ENCODE measurements at places on chromosomes 1 and 21. TPM values are rescaled to one million over a fixed set of nuclear protein-coding genes. Genes with fewer than 3 reads are reported as not detected.

The TP73 gene
- total RNA-seq, result not detected

The OR10T2 gene
- not detected for total RNA-seq

The CACNA1S gene
- total RNA-seq, result not detected

The OR2AJ1 gene
- not detected for total RNA-seq

The CHIA gene
- total RNA-seq, result not detected

The CAMK2N1 gene
- total RNA-seq, result 38.2 TPM

The MYOG gene
- total RNA-seq, result not detected

GRCh38 chr1:239976130-239976968 lies 115.3 kb upstream of the FMN2 start:
- no peak overlapping the region for H3K27ac ChIP-seq
- peak; percentile 69 for DNase-seq
- H3K4me3 ChIP-seq, result no peak overlapping the region
- no peaks in the 10 kb centered on the region for H3K4me1 ChIP-seq
- H3K27me3 ChIP-seq, result peaks cover 18% of the 10 kb centered on the region

- peaks cover 40% of the 10 kb centered on the region for H3K27me3 ChIP-seq
- no peak overlapping the region for H3K27ac ChIP-seq
- no peaks in the 10 kb centered on the region for H3K4me1 ChIP-seq
- DNase-seq, result no peak
These were observed 1.0 kb upstream of the PGLYRP4 start for GRCh38 chr1:153349363-153350320.

DNA sequence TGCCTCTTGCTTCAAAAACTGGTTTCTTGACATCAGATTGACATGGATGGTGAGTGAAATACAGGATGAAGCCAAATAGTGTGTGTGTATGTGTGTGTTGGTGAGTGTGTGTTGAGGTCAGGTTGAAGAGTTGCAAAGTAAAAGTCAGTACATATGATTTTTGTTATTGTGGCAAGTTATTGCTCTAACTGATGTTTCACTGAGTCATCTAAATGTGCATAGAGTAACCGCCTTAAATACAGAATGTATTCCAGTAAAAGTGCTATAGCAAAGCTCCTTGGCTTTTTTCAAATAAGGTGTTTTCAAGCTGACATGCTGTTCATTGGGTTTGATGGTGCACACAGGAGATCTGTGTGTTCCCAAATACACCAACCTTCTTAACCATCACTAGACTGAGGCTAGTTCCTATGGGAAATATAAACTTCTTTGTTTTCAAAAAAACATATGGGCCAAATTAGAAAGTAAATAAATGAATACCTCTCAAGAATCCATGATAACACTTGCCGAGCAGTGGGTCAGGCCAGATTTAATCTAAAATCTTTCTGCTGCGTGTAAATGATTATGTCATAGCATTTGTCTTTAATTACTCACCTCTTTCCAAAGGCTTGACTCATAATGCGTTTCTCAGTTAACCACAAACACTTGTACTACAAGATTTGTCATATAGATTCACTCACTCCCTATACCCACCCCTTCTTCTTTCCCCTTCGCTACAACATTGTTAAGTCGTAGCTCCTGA lies 151.1 kb downstream of the LYPLAL1 start:
- H3K36me3 ChIP-seq, result no peaks in the 10 kb centered on the region
- peak; percentile 96 for DNase-seq
- peaks cover 25% of the 10 kb centered on the region for H3K4me1 ChIP-seq
- peak overlapping the region; percentile 61 for H3K27ac ChIP-seq

- H3K36me3 ChIP-seq, result no peaks in the 10 kb centered on the region
- H3K4me3 ChIP-seq, result no peak overlapping the region
- no peak for DNase-seq
- no peaks in the 10 kb centered on the region for H3K4me1 ChIP-seq
- no peaks in the 10 kb centered on the region for H3K27me3 ChIP-seq
These were observed 34.6 kb downstream of the TMEM51 start for GRCh38 chr1:15188130-15188524.

GRCh38 chr1:29122682-29123052 lies 1.0 kb downstream of the TMEM200B start:
- H3K27me3 ChIP-seq, result no peaks in the 10 kb centered on the region
- peak; percentile 96 for DNase-seq
- H3K36me3 ChIP-seq, result peaks cover 3% of the 10 kb centered on the region
- H3K4me1 ChIP-seq, result no peaks in the 10 kb centered on the region
- peak overlapping the region; percentile 74 for H3K4me3 ChIP-seq
- H3K27ac ChIP-seq, result peak overlapping the region; percentile 85

DNA sequence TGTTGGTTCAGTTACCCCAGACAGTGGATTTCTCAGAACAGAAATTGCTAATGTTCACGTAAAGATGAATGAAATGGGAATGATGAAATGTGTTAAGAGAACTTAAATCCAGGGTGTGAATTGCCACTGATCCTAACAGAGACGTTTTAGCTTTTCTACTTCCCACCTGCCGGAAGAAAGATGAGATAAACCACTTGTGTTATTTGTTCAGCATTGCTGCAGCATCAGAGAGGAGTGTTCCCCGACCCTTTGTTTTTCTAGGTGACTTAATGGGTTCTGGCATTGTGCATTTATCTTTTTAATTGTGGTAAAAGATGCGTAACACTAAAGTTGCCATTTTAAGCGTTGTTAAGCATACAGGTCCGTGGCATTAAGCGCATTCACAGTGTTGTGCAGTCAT lies 122.3 kb downstream of the GALNT2 start:
- no peak overlapping the region for H3K27ac ChIP-seq
- peaks cover 15% of the 10 kb centered on the region for H3K4me1 ChIP-seq
- no peaks in the 10 kb centered on the region for H3K27me3 ChIP-seq
- H3K36me3 ChIP-seq, result no peaks in the 10 kb centered on the region
- DNase-seq, result no peak
- H3K4me3 ChIP-seq, result no peak overlapping the region

DNA sequence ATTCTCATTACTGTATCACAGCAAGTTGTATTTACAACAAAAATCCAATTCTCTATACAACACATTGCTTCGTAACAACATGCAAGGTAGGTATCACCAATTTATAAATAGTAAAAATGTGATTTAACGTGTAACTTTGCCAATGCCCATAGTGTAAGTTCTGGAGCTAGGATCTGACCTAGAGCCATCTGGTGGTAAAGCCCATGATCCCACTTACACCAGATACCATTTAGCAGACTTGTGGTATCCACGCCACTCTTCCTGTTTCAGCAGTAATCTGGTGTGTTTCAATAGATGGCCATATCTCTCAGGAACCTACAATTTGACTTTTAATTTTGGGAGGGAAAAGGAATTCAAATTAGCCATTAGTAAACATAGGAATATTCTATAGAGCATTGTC lies 10.2 kb downstream of the SETSIP start:
- no peaks in the 10 kb centered on the region for H3K27me3 ChIP-seq
- no peak overlapping the region for H3K4me3 ChIP-seq
- no peak for DNase-seq
- H3K4me1 ChIP-seq, result no peaks in the 10 kb centered on the region

GRCh38 chr1:91916811-91917460 lies 31.0 kb upstream of the TGFBR3 start:
- no peaks in the 10 kb centered on the region for H3K36me3 ChIP-seq
- no peaks in the 10 kb centered on the region for H3K27me3 ChIP-seq
- H3K27ac ChIP-seq, result no peak overlapping the region
- no peak overlapping the region for H3K4me3 ChIP-seq

GRCh38 chr1:23561813-23562100 lies 2.5 kb upstream of the ID3 start:
- H3K4me1 ChIP-seq, result peaks cover 61% of the 10 kb centered on the region
- H3K27ac ChIP-seq, result peak overlapping the region; percentile 100
- peak overlapping the region; percentile 61 for H3K4me3 ChIP-seq
- DNase-seq, result peak; percentile 81
- peaks cover 7% of the 10 kb centered on the region for H3K36me3 ChIP-seq
- H3K27me3 ChIP-seq, result no peaks in the 10 kb centered on the region

DNA sequence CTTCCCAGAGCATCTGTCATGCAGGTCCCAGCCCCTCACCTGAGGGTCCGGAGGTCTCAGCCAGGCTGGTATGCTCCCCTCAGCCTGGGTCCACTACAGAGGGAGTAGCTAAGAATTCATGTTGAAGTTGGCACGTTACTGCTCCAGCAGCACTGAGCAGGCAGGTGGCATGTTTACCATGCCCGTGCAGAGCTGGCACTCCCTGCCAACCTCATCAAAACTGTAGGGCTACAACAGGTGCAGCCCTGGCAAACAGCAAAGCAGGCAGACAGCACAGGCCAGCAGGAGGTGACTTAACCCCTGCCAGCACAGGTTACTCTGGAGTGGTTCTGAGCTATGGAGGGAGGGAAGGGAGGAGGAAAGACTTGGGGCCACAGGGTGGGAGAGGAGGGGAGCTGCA lies 46.4 kb downstream of the NUAK2 start:
- no peak overlapping the region for H3K27ac ChIP-seq
- no peak overlapping the region for H3K4me3 ChIP-seq
- no peak for DNase-seq
- H3K27me3 ChIP-seq, result no peaks in the 10 kb centered on the region
